Esophagus mucosa (tissue), 1 donor: ENCODE measurements at places on chromosomes 1 and 21.
A peak's percentile ranks its signal among the peaks of the same experiment; 100 is the strongest.

DNA sequence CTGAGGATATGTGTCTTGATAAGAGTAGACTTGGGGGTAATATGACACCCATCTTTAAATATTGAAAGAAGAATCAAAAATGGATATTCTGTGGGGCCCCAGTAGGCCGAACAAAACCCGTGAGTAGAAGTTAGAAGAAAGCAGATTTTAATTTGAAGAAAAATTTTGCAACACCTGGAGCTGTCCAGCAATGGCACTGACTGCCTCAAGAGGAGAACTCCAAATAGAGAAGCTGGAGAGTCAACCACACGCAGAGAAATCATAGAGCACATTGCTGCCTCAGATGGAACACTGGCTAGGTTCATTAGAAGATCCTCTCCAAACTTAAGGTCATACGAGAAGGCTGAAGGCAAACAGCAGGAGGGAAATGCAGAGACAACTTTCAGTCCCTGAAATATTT lies 6.8 kb downstream of the NHLH1 start:
- ATAC-seq = no peak

- peak; percentile 77 for ATAC-seq
These were observed 14.0 kb downstream of the ATP5PO start for GRCh38 chr21:33901412-33902288.

- ATAC-seq = peak; percentile 63
These were observed 89.4 kb upstream of the IPO9 start for GRCh38 chr1:201739492-201740085.

GRCh38 chr21:15272591-15272990 lies 207.8 kb upstream of the NRIP1 start:
- ATAC-seq = no peak

- ATAC-seq = peak; percentile 84
These were observed 73.5 kb downstream of the OSBPL9 start for GRCh38 chr1:51690285-51690961.

GRCh38 chr1:92544756-92545165 lies 58.0 kb upstream of the GFI1 start:
- no peak for ATAC-seq

DNA sequence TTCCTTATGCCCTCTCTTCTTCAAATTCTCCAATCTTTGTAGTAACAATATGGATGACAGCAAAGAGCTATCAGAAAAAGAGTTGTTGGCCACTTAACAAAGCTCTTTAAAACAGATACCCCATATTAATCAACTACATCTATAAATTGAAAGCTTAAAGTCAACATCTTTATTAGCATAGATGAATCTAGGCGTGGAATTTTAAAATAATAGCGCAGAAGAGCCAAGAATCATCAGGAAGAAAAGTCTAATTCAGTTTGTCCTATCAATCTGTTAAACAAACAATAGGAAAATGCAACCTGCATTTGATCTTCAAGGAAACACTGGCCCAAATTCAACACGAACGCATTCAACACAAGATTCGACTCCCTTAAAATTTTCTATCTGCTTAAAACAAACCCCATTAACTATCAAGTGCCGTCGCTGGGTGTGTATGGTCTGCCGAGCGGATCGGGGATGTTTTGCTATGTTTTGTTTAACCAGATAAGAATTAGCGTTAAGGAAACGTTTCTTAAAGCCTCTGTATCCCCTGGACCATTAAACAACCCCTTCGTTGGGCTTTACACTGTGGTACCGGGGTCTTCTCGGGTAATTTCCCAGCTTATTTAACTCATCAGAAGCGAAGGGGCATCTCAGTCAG lies 1.0 kb downstream of the LYST start:
- no peak for ATAC-seq

DNA sequence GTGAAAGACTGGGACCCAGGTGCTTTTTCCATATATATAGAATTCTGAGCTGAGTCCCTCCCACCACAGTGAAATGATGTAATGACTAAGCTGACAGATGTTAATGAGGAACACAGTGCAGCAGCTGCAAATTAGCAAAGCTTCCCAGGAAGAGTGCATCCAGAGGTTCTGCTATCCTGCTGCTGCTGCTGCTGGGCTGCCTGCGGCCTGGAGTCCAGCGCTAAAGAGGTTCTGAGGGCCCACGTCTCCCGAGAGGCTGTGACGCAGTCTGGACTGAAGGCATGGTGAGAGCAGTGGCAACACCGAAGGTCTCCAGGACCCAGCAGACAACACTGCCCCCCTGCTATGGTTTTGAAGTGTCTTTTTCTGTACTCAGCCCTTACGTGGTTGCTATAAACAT lies 63.9 kb downstream of the URB2 start:
- ATAC-seq = no peak

DNA sequence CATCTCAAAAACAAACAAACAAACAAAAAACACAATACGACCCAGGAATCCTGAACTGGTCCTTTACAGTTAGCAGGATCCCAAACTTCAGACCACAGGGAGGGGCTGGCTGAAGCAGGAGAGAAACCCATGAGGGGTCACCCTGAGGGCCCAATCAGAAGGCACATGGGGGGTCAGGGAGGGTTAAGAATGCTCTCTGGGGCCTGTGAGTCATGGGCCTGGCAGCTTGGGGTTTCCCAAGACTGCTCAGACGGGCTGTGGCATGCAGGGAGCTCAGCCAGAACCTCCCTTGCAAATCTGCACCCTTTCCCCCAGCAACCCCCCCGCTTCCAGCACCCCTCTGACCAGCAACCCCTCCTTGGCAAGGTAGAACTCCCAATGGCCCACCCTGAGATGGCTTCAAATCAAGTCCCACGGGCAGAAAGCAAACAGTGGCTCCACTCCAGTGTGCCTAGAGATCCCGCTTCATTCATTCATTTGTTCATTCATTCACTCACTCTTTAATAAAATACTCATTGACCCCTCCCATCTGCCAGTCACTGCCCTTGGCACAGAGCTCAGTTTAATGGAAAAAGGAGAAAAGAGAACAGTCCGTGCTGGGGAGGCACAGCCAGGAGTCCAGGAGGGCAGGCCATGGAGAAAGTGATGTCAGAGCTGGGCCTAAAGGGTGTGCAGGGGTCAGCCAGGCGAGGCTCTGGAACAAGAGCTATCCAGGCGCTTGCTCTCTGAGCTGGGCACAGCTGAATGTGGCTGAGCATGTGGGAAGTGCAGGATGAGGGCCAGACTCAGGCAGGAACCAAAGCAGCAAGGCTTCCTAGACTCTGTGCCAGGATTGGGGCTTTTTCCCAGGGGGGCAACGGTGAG lies 8.2 kb downstream of the UQCRHL start:
- ATAC-seq = peak; percentile 80

GRCh38 chr1:51000160-51000559 lies 30.1 kb downstream of the CDKN2C start:
- no peak for ATAC-seq

- ATAC-seq = no peak
These were observed 276.1 kb downstream of the RPS6KC1 start for GRCh38 chr1:213327017-213327667.

GRCh38 chr1:17370618-17371017 lies 1.4 kb upstream of the PADI6 start:
- ATAC-seq = peak; percentile 55
